ENCODE measurements at places on chromosomes 4 and X. TPM values are rescaled to one million over a fixed set of nuclear protein-coding genes. Genes with fewer than 3 reads are reported as not detected.

FAM47E gene
- total RNA-seq = not detected

MAGEA11 gene
- total RNA-seq = not detected

GC gene
- not detected for total RNA-seq

KDR gene
- not detected for total RNA-seq

HELT gene
- not detected for total RNA-seq

YIPF7 gene
- total RNA-seq = not detected
